ENCODE measurements at places on chromosomes 13 and 19.
A peak's percentile ranks its signal among the peaks of the same experiment; 100 is the strongest.

- no peak for DNase-seq
Observed at GRCh38 chr19:28028881-28029444, 1184.0 kb downstream of the UQCRFS1 start.

- DNase-seq = no peak
Observed at GRCh38 chr13:60837806-60838205, 440.8 kb downstream of the TDRD3 start.

DNA sequence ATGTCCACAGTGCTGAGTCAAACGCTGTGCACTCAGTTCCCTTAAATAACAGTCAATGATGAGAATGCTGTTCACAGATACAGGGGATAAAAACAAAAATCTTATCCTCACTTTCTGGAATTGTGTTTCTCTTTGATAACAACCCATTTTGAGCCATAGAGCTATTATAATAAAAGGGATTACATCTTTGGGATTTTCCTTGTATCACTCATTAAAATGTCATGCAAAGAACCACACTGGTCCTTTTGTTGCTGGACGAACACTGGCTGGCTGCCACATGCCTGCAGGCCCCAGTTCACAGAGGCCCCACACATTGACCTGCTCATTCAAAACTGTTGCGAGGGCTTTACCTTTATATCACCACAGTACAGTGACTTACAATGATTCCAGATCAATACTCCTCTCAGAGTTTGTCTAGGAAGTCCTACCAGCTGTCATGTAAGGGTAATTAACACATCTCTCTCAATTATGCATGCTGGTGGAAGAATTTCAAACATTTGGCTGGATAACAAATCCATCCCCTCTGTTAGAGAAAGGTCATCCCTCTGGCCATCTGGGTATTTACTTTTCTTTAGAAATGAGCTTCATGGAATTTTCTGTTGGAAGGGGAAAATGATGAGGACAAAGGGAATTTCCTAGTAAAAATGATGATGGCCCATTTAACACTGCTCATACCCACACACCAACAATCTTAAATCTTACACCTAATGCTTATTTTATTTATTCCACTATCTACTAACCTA lies 85.9 kb downstream of the MBNL2 start:
- no peak for DNase-seq

GRCh38 chr19:16750081-16750480 lies 30.4 kb downstream of the NWD1 start:
- no peak for DNase-seq

GRCh38 chr19:9041023-9041422 lies 30.8 kb upstream of the MUC16 start:
- no peak for DNase-seq

DNA sequence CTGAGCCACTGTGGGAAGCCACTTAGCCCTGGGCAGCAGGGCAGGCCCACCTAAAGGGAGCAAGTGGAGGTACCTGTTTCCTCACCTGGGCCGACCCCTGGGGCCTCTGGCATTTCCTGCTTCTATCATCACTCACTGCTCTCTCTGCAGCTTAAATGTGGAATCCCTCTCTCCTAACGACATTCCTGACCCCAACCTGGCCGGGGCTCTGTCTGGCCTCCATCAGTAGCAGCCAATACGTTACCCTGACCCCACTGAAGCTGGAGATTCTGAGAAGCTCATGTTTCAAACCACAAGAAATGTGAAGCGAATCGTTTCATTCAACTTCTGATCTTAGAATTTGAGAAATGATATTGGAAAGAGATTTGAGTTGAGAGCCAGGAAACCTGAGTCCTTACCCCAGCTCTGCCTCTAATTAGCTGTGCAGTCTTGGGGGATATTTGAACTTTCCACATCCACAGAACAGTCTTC lies 39.9 kb downstream of the DOCK9 start:
- DNase-seq = no peak

GRCh38 chr19:47729799-47730520 lies 15.4 kb upstream of the NOP53 start:
- DNase-seq = peak; percentile 28

GRCh38 chr13:45143346-45143751 lies 23.0 kb downstream of the GTF2F2 start:
- DNase-seq = no peak

DNA sequence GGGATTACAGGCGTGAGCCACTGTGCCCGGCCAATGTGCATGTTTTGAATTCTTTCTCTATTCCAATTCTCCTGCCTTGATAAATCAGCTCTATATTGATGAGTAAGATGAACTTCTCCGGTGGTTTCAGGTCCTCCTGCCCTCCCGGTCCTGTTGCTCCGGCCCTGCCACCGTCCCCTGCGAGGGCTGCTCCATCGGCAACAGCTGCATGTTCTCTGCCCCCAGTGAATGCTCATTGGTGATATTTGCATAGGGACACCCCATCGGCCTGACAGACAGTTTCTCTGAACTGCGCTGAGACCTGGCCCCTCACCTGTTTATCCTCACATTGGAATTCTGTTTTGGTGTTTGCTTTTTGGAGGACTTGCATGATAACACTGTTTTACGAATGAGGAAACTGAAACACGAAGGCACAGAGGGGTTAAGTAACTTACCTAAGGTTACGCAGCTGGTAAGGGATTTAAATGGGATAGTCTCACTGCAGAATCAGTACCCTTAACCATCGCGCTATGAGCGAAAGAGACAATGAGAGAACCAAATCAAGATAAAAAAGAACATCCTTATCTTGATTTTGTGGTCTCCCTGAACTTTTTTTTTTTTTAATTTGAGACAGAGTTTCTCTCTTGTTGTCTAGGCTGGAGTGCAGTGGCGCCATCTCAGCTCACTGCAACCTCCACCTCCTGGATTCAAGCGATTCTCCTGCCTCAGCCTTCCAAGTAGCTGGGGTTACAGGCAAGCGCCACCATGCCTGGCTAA lies 32.2 kb downstream of the ZNF557 start:
- DNase-seq = no peak

GRCh38 chr13:93535251-93535650 lies 308.6 kb downstream of the GPC6 start:
- DNase-seq = no peak

DNA sequence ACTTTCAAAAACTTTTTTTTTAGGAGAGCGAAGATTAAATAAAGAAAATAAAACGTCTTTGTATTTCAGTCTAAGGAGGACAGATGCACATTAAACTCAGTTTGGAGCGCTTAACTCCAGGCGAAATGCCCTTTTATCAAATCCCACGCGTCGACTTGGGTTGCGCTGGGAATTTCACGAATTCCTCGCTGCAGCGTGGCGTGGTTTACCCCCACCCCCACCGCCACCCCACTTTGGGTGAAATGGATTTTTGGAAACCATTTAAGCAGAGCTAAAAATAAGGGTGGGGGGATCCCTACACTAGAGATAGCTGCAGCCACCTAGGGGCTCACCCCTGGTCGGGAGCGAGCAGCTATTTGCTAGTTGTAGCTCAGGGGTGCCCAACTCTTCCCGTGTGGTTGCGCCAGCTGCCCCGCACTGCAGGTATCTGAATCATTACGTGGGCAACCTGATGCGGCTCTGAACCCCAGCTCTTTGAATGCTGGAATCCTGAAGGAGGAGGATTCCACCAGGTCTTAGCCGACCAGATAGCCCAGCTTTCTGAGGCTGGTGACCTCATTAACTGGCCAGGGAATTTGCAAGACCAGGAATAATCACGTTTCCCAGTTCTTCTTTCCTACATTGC lies 6.5 kb upstream of the TSHZ3 start:
- DNase-seq = no peak

- DNase-seq = no peak
Observed at GRCh38 chr13:40682449-40683240, 16.2 kb upstream of the FOXO1 start.

DNA sequence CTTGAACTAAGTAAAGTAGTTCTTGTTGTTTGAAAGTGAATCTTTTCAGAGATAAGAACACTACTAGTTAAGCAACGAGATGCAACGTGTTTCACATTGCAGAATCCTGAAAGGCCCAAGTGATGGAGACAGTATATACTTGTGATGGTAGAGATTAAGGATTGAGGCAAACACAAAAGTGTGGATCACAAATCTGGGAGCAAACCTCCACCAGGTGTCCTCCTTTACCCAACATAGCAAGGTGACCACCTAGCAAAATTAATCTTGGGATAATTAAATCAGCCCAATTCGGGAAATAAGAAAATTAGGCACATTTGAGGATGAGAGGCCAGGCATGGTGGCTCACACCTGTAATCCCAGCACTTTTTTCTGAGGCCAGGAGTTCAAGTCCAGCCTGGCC lies 563.9 kb downstream of the DACH1 start:
- no peak for DNase-seq

GRCh38 chr19:46745521-46746280 lies at the start of gene FKRP:
TSS of gene FKRP (plus strand) at chr19:46746057. CDS start at chr19:46755451, 9,394 bp downstream.
- DNase-seq = peak; percentile 51

DNA sequence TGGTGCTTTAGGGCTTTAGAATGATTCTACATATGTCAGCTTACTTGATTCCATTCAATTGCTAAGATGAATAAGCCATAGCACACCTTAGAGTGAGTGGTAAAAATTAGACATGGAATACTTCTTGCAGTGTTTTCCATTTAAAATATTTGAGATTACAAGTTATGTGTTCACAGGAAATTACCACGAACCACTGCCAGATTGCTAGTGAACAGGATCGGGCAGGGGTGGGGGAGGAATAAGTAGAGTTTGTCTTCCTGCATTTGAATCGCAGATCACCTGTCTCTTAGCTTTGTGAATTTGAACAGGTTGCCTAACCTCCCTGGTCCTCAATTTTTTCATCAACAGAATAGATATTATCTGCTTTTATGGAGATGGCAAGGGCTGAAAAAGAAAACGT lies 124.6 kb downstream of the GGACT start:
- DNase-seq = no peak

DNA sequence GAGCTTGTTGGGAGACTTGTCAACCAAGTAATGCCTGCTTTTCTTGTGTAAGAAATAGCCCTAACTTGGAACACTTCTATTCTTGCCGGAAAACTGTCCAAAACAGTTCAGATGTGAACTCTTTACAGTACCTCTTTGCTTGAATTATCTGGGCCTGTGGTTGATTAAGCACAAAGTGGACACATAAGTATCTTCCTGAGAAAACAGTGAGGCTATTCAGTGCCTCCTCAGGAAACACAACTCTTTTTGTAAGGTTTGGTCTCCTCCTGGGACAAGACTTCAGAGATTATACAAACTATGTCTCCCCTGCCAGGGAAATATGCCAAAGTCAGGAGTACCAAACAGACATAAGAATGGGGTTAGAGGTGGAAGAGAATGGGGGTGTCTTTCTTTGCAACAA lies 127.7 kb downstream of the LACC1 start:
- DNase-seq = no peak

- DNase-seq = no peak
Observed at GRCh38 chr13:73335210-73335609, 276.4 kb downstream of the KLF5 start.

DNA sequence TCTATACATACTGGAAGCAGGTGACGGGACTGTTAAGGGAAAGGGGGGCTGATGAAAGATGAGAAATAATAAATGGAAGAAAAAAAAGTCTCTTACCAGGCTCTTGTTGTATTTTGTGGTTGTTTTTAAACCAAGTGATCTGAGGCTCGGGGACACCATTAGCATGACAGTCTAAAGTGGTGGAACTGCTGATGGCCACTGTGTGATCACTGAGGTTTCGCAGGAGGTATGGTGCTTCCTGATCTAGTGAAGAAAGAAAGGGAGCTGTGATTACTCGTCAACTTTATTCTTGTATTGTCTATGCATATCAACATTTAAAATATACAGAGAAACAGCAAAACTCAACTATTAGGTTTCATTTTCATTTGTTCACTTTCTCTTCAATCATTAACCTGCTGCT lies 110.1 kb downstream of the FLT1 start:
- DNase-seq = no peak

DNA sequence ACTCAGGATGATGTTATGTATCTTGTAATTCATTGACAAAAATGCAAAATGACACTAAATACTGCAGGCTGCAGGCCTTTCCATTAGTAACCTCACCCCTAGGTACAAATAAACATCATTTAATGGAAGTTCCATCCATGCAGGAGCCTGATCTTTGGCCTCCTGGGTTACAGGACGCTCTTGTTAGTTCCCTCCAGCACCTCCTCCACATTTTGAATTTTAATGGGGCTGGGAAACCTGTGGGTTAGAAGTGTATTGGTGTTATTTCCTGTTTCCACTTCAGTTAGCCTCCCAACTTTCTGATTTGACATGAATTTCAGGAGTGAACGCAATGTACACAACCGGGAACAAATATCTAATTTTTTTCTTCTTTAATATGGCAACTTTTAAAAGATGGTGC lies 237.1 kb upstream of the ARGLU1 start:
- DNase-seq = no peak

GRCh38 chr19:7874897-7875273 lies 695 bp upstream of the PRR36 start:
- no peak for DNase-seq

DNA sequence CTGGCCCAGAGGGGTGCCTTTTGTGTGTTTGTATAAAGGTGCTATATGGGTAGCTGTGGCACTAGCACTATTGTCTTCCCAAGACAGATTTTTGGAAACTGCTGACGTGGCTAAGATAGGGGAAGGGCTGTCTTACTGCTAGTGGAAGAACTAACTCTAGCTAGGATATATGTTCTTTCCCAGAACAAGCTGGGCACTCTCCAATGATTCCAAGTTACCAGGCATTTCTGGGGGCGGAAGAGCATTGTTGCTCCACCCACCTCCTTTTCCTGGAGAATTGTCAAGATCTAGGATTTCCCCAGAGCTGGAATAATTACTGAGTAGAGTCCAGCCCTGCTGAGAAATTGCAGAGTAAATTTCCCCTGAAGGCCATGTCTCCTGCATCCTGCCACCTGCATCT lies 408.3 kb downstream of the KLF5 start:
- no peak for DNase-seq

- DNase-seq = no peak
Observed at GRCh38 chr19:44742330-44743061, 6.0 kb upstream of the BCL3 start.

DNA sequence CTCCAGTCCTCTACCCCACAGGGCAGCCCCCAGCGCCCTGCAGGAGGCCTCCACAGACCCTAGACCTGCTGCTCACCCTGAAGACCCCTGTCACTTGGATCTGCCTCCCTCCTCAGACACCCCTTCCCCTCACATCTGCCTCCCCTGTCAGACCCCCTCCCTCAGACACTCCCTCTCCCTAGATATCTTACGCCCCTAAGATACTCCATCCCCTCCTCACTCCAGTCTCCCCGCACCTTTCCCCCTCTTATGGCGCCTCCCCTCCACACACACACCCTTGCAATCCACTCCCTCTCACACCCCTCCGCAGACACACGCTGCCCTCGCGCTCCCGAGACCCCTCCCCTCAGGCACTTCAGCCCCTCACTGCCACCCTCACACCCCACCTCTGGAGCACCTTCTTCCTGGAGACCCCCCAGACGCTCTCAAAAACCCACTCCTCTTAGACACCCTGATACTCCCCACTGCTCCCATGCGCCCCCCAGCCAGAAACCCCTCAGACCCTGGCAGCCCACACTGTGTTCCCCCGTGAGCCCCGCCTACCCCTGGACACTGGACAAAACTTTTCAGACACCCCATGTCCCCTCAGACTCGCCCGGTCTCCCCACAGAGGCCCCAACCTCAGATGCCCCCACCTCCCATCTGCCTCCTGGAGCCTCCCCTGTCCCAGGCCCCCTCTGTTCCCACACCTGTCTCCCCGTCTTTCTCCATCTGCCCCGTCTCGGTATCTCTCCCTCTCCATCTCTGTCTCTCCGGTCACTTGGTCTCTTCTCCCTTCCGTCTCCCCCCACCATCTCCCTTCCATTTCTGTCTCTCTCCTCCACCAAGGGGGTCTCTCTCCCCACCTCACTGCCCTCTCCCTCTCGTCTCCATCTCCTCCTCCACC lies 14.5 kb downstream of the ERFL start:
- DNase-seq = no peak

- no peak for DNase-seq
Observed at GRCh38 chr19:18070181-18070580, 16.6 kb downstream of the IL12RB1 start.

Measured in stimulated activated CD4-positive, alpha-beta T cell treated with anti-CD3 and anti-CD28 coated beads, Interleukin-4, amount 100 ng/mL, for 4 hours (primary cell).